Endodermal cell (in vitro differentiated cells): ENCODE measurements at places on chromosomes 6 and 20. TPM values are rescaled to one million over a fixed set of nuclear protein-coding genes. Genes with fewer than 3 reads are reported as not detected.

Gene RBM24
- 18.9 to 27.0 TPM (median 19.8 TPM) in 3 replicates for total RNA-seq

DNA sequence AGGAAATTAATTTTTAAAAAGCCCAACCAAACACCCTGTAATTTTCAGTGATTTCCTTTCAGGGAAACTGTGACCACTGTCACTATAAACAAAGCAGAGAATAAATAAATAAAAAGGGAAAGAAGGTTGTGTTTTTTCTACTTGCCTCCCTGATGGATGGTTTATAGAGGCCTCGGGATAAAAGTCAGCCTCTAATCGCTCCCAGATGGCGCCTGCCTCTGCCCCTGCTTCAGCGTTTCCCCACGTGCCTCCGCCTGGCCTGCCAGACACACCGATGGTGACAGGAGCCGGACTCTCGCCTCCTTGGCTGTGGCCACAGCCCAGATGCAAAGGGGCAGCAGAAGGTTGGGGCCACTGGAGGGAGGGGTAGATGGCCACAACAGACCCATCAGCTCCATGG lies 327.7 kb downstream of the CDC5L start:
- H3K36me3 ChIP-seq = no peaks in the 10 kb centered on the region
- no peak for DNase-seq
- H3K27ac ChIP-seq = no peak overlapping the region

DNA sequence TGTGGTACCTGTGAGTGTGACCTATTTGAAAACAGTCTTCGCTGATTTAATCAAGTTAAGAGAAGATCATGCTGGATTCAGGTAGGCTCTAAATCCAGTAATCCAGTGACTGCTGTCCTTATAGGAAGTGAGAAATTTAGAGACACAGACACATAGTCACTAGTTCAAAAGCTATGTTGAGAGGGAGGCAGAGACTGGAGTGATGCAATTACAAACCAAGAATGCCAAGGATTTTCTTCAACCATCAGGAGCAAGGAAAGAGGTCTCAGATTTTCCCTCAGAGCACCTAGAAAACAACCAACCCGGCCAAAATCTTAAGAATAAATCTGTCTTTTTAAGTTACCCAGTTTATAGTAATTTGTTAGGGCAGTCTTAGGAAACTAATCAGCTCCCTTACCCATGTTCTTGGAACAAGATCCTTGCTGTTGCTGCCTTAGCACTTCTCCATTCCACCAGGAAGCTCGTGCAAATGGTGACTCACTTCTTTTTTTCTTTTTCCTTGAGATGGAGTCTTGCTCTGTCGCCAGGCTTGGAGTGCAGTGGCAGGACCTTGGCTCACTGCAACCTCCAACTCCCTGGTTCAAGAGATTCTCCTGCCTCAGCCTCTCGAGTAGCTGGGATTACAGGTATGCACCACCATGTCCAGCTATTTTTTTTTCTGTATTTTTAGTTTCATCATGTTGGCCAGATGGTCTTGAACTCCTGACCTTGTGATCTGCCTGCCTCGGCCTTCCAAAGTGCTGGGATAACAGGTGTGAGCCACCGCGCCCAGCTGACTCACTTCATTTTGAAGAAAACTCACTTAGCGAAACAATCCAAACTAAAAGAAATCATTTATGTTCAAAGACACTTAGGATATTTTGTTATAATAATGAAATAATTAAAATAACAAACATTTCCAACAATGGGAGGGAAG lies 34.4 kb upstream of the ZNF184 start:
- no peak overlapping the region for H3K27ac ChIP-seq
- H3K27me3 ChIP-seq = peaks cover 6% of the 10 kb centered on the region
- H3K4me1 ChIP-seq = no peaks in the 10 kb centered on the region
- no peak for DNase-seq
- H3K4me3 ChIP-seq = no peak overlapping the region
- no peaks in the 10 kb centered on the region for H3K36me3 ChIP-seq

DNA sequence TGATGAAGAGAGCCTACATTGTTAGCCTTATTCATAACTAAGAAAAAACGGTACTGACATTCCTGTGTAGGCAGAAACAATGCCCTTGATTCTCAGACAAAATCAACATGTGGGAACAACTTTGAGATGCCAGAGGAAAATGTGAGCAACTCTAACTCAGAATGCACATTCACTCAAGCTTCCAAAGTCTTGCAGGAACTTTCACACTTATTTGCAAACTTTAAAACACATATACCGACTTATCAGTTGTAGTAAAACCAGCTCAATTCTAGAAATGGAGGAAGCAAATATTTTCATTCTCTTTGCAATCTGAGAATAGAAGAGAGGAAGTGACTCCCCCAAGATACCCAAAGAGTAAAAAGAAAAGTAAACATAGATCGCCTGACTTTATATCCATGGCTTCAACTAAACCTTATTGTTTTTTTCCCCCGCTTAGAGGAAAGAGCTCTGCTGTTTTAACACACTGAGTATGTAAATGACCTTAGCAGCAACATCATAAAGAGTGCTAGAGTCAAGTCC lies 117.6 kb downstream of the EPB41L2 start:
- no peak overlapping the region for H3K27ac ChIP-seq
- peaks cover 4% of the 10 kb centered on the region for H3K4me1 ChIP-seq
- peaks cover 3% of the 10 kb centered on the region for H3K36me3 ChIP-seq
- DNase-seq = no peak
- no peak overlapping the region for H3K4me3 ChIP-seq

- DNase-seq = no peak
- H3K4me1 ChIP-seq = no peaks in the 10 kb centered on the region
- H3K27ac ChIP-seq = no peak overlapping the region
- no peaks in the 10 kb centered on the region for H3K27me3 ChIP-seq
- H3K4me3 ChIP-seq = no peak overlapping the region
Observed at GRCh38 chr6:22666586-22666985, 97.2 kb downstream of the HDGFL1 start.

GRCh38 chr20:48613926-48614325 lies 213.9 kb downstream of the PREX1 start:
- peaks cover 5% of the 10 kb centered on the region for H3K4me1 ChIP-seq
- H3K36me3 ChIP-seq = no peaks in the 10 kb centered on the region
- DNase-seq = no peak
- no peaks in the 10 kb centered on the region for H3K27me3 ChIP-seq

GRCh38 chr6:113277111-113277510 lies 580.0 kb upstream of the MARCKS start:
- H3K4me1 ChIP-seq = peaks cover 2% of the 10 kb centered on the region
- no peaks in the 10 kb centered on the region for H3K27me3 ChIP-seq
- H3K36me3 ChIP-seq = no peaks in the 10 kb centered on the region
- no peak for DNase-seq
- no peak overlapping the region for H3K4me3 ChIP-seq
- no peak overlapping the region for H3K27ac ChIP-seq

DNA sequence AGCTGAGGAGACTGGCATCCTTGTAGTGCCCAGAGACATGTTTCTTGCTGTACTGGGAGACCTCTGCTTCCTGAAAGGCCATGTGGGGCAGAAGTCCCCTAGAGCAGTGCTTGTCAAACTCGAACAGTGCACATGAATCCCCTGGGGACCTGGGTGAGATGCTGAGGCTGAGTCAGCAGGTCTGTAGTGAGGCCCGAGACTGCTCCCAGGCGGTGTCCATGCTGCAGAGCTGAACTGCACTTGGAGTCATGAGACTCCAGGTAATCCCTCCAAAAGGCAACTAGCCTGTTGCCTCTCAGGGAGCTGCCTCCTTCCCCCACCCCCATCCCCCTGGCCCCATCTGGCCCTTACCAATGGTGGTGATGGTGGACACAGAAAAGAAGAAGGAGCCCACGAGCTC lies 3.7 kb downstream of the KCNK17 start:
- no peak overlapping the region for H3K27ac ChIP-seq
- H3K4me3 ChIP-seq = no peak overlapping the region
- H3K4me1 ChIP-seq = no peaks in the 10 kb centered on the region
- DNase-seq = no peak
- no peaks in the 10 kb centered on the region for H3K36me3 ChIP-seq
